Testis (tissue), 5 donors: ENCODE measurements at places on chromosomes 16 and 17. TPM values are rescaled to one million over a fixed set of nuclear protein-coding genes. Genes with fewer than 3 reads are reported as not detected.

GRCh38 chr16:56252835-56253234 is 61.5 kb downstream of the GNAO1 start:
- DNase-seq: peak; percentile 74

DNA sequence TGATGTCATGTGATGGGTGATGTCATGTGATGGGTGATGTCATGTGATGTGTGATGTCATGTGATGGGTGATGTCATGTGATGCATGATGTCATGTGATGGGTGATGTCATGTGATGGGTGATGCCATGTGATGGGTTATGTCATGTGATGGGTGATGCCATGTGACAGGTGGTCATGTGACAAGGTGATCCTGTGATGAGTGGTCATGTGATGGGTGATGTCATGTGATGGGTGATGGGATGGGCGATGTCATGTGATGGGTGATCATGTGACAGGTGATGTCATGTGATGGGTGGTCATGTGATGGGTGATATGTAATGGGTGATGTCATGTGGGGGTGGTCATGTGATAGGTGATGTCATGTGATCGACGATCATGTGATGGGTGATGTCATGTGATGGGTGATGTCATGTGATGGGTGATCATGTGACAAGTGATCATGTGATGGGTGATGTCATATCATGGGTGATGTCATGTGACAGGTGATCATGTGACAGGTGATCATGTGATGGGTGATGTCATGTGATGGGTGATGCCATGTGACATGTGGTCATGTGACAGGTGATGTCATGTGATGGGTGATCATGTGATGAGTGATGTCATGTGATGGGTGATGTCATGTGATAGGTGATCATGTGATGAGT is 17.2 kb downstream of the CD300LB start:
- DNase-seq: peak; percentile 62

DNA sequence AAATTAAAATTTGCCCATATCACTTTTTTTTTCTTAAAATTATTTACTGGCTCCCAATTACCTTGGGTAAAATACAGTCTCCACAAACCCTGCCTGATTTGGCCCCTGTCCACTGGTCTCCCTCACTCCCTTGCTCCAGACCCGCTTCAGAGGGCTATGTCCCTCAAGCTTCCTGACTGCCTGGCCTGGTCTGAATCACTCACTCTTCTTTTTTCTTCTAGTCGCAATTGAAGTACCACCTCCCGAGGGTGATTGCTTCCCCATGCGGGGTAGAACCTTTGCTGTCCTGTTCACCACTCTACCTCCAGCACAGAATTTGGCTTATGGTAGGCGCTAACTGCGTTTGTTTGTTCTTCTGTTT is 598 bp upstream of the PGAP3 start:
- DNase-seq: no peak

DNA sequence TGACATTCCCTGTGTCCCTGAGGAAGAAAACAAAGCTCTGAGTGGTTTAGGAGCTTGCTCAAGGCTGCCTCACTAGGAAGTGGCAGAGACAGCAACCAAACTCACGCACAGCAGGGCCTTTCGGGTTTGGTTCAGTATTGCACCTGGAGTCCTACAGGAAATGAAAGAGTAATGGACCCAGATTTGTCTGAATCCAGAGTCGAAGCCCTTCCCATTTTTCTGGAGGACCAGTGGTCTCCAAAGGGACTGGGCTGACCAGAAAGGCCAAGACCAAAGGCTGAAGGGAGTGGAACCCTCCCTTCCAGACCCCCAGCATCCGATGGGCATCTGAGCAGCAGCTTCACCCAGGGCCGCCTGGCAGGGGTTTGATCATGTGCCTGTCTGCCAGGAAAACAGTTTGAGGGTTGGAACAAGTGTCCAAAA is 85.5 kb upstream of the RPL38 start:
- no peak for DNase-seq

- no peak for DNase-seq
Observed at GRCh38 chr17:35069311-35069710, 5.8 kb upstream of the RFFL start.

DNA sequence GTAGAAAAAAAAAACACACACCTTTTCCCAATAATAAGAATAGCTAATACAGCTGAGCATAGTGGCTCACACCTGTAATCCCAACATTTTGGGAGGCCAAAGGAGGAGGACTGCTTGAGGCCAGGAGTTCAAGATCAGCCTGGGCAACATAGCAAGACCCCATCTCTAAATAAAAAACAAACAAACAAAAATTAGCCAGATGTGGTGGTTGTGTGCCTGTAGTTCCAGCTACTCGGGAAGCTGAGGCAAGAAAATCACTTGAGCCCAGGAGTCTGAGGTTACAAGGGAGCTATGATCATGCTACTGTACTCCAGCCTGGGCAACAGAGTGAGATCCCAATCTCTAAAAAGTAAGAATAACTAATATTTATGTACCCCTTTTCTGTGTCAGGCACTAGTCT is 42.8 kb upstream of the GFOD2 start:
- DNase-seq: no peak

DNA sequence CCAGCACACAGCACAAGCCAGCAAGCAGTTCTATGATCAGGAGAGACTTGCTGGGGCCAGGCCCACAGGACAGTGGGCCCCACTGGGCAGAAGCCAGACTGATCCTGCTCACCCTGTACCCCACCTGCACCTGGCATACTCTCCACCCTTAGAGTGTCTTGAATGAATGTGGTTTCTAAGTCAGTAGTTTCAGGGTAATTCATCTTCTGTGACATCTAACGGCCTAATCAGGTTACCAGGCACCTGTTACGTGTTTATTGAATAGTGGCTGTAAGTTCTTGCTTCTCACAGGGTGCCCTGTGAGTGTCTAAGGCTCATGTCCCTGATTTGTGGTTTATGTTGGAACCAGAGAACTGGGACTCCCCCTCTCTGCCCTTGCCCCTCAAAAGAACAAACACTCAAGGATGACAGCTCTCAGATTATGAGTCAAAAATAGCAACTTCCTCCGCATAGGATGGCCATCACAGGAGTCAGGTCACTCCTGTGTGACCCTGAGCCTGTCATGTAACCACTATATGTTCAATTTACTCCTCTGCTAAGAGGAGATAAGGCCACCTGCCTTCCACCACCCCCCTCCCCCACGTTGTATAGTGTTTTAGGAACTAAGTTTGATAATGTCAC is 7.0 kb upstream of the OR2C1 start:
- DNase-seq: no peak

DNA sequence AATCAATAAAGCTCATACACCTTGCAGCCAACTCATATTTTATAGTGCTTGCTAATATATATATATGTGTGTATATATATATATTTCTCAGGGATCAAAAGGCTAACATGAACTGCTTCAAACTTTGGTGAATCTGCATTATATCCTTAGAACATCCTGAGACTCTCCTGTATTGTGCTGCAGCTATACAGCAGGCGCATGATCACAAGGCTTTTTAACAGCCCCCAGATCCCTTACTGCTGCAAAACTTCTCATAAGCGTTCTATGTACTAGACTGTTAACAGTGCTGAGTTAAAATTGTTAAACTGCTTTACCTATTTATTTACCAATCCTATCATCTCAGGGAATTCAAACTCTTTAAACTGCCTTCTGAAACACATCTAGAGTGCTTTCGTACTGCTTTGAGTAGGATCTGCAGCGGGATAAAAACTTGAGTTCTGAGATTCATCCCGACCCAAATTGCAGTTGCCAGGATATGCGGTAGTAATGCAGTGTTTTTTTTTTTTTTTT is 1.3 kb downstream of the GPATCH8 start:
- no peak for DNase-seq

- no peak for DNase-seq
Observed at GRCh38 chr16:89491238-89491869, 993 bp upstream of the ANKRD11 start.

GRCh38 chr16:19177111-19177739 is 9.2 kb downstream of the SYT17 start:
- no peak for DNase-seq

GRCh38 chr17:80621997-80622357 is 77.3 kb downstream of the RPTOR start:
- no peak for DNase-seq

ZMYND15 gene
- total RNA-seq: 23.7 TPM

CLEC10A gene
- 3.8 TPM for total RNA-seq

KRTAP3-1 gene
- total RNA-seq: not detected

MAP1LC3B gene
- total RNA-seq: 69.1 TPM
